ENCODE measurements at places on chromosomes 7 and 10. TPM values are rescaled to one million over a fixed set of nuclear protein-coding genes. Genes with fewer than 3 reads are reported as not detected.

GRCh38 chr7:1121476-1121875 is 33.6 kb downstream of the GPER1 start:
- no peak for DNase-seq

- DNase-seq: no peak
Measured at GRCh38 chr10:17914169-17915045, 37.3 kb upstream of the SLC39A12 start.

GRCh38 chr10:120736377-120736776 is 114.8 kb upstream of the WDR11 start:
- no peak for DNase-seq

- DNase-seq: no peak
Measured at GRCh38 chr10:70657041-70657440, 15.3 kb upstream of the ADAMTS14 start.

DNA sequence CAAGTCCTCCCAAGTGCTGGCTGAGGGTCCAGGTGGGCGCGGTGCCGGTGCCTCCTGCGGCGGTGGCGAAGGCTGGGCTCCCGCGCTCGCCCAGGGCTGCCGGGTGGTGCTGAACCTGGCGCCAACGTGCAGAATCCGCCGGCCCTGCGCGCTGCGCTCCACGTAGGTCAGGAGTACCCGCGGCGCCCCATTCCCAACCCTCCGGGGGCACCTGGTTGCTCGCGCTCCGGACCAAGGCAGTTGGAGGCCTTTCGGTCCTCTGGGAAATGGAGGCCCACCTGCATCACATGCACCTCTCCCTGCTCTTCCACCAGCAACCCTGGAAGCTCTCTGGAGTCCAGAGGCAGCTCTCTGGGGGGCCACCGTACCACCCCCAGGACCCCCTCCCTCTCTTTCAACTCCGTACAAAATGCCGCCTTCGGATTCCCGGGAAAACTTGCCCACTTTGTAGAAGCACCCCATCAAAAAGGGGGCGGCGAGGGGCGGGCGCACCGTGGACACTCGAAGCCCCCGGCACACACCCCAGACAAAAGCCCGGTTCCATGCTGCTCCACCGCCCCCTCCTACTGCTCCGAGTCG is 745 bp downstream of the SLC16A9 start:
- DNase-seq: no peak

DNA sequence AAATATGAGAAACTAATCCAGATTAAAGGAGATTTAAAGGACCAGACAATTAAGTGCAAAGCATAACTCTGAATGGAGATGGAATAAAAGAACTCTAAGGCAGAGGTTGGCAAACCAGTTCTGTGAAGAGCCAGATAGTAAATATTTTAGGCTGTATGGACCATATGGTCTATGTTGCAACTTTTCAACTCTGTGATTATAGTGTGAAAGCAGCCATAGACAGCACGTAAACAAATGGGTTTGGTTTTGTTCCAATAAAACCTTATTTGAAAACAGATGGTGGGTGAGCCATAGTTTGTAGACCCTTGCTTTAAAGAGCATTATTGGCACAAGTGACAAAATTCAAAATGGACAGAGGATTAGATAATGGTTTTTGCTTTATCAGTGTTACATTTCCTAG is 884.1 kb downstream of the CCSER2 start:
- no peak for DNase-seq

DNA sequence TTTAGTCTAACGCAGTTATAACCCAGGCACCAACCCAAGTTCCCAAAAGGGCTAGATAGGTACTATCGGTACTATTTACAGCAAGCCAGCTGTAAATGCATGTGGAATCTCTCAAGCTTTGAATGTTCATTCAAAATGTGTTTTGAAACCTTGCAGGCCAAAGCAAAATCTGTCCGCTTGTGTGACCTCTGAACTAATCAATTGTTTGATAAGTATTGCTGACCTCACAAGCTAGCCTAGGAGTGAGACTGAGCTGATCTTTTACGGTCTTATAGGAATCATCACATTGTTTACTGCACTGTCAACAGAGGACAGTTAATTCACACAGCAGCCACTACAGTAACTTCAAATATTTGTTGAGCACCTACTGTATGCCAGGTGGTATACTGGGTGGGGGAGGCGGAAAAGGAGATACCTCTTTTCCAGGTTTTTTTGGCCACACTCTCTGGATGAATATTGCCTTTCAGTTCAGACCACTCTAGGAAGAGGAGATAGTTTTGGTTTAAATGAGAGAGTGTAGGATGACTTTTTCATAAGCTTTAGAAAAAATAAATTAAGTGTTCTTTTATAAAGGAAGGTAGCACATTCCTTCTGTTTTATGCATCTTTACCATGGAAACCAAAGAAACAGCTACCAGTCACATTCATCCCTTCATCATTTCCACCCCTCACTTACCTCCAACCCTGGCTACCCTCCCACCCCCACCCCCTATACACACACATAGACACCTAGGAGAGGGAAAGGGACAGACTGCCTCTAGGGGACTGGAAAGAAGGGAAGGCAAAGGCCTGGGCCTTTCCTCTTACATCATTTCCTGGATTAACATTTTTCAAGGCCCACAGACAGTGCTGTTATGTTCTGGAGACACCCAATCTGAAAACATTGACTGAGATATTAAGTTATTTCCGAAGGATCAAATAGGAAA is 2.4 kb downstream of the PAPSS2 start:
- no peak for DNase-seq

GRCh38 chr7:5420067-5420880 is 3.4 kb downstream of the TNRC18 start:
- no peak for DNase-seq

GRCh38 chr7:116933465-116933864 is 19.8 kb upstream of the ST7 start:
- DNase-seq: no peak

DNA sequence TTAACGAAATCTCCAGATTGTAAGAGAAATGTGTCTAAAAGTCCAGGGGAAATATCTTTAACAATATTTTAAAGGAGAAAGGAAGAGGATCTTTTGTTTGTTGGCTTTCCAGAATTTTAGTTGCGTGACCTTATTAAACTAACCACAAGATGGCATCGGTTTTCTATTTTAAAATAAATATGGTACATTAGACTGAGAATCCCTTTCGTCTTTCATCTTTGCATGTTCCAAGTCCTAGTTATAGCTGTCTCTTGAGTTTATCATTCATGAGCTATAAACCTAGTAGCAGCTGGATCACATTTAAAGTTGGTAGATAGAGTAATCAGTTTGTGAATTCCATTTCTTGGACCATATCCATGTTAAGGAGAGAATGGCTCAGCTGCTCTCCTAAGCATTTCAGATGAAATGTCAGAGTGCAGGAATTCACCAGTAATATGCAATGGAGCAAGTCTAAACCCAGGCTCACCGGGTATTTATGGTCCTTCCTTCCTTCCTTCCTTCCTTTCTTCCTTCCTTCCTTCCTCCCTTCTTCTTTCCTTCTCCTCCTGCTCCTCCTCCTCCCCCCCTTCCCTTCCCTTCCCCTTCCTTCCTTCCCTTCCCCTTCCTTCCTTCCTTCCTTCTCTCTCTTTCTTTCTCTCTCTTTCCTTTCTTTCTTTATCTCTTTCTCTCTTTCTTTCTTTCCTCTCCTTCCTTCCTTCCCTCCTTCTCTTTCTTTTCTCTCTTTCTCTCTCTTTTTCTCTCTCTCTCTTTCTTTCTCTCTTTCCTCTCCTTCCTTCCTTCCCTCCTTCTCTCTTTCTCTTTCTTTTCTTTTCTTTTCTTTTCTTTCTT is 57.8 kb upstream of the RAB18 start:
- no peak for DNase-seq

GRCh38 chr7:144519925-144520324 is 116.4 kb upstream of the NOBOX start:
- DNase-seq: no peak

DNA sequence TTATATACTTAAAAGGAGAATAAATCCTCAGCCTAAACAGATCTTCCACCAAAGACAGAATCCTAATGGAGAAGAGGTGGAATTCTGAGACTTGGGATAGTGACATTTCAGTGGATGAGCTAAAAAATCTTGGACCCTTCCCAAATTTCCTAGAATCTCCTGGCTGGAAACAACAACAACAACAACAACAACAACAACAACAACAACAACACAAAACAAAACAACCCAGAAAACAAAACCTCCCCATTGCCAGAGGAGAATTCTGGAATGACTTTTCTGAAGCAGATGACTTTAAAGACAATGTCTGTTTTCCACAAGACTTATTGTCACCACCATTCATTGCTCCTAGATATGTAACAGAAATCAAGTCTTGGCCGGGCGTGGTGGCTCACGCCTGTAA is 322.1 kb downstream of the ARL4A start:
- DNase-seq: no peak

DNA sequence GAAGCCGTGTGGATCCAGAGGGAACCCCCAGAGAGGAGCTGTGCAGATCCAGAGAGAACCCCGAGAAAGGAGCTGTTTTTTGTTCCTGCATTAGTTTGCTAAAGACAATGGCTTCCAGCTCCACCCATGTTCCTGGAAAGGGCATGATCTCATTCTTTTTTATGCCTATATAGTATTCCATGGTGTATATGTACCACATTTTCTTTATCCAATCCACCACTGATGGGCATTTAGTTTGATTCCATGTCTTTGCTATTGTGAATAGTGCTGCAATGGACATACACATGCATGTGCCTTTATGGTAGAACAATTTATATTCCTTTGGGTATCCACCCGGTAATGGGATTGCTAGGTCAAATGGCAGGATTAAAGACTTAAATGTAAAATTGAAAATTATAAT is 95.4 kb upstream of the RHEB start:
- no peak for DNase-seq

GRCh38 chr7:157923903-157924630 is 587.3 kb downstream of the DNAJB6 start:
- DNase-seq: no peak

CYP3A7 gene
- not detected for total RNA-seq

CYP3A5 gene
- total RNA-seq: not detected
